ENCODE measurements at places on chromosomes 7 and 10.

GRCh38 chr10:16964576-16965343 is 147.5 kb upstream of the RSU1 start:
- DNase-seq: no peak

GRCh38 chr7:12066004-12066403 is 145.1 kb upstream of the TMEM106B start:
- no peak for DNase-seq

- DNase-seq: no peak
These were observed 160.4 kb downstream of the CAMK1D start for GRCh38 chr10:12509794-12510100.

- no peak for DNase-seq
These were observed 10.8 kb downstream of the LFNG start for GRCh38 chr7:2530071-2530987.

DNA sequence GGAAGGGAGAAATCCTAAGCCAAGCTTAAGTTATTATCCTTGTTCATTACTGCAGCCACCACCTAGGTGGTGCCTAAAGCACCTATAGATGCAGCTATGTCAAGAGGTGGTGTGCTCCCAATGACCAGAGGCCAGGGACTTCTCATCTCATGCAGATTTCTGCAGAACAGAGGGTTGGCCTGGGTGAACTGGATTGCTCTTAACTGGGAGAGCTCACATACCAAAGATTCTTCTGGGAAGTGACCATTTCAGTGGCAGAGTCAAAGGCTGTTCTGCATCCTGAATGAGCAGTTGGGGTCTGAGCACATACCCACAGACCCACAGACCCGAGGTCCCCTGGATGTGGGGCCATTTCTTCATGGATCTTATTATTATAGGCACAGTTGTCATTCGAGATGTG is 2.1 kb upstream of the CRHR2 start:
- DNase-seq: no peak

DNA sequence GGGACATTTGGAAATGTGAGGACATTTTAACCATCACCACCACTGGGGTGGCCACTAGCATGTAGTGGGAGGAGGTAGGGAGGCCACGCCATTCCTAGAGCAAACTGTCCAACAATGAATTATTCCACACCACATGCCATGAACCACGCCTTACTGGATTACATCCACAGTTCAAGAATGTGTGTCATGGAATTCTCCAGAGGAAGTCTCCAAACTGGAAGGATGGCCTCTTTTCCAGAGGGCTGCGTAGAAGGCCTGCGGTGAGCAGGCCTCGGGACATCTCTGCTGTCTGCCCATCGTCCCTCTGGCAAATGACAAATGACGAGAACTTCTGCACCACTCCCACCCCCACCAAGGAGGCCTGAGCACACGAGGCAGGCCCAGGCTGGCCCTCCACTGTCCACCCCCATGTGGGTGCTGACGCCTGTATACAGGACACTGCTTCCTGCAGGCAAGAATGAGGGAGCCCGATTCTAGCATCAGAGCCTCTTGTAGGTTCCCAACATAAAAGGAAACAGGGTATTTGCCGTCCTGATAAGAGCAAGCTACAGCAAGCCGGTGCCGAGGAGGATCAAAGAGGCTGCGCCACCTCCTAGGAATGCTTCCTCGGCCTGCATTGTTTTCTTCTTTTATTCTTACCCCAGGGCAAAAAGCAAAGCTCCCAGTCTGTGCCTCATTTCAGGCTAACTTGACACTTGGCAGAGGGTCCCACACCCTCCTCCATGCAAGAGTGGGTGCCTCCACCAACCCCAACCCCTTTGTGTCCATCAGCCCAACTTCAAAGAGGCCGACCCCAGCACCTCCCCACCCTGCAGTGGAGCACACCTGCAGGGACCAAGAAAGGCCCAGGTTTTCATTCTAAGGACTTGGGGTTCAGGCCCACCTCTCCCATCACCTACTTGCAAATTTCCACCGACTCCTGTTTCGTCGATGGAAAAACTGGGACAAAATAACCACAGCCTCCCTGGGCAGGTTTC is 23.9 kb downstream of the TNS3 start:
- DNase-seq: no peak

GRCh38 chr10:43949351-43949750 is 300.7 kb upstream of the ZNF32 start:
- no peak for DNase-seq

DNA sequence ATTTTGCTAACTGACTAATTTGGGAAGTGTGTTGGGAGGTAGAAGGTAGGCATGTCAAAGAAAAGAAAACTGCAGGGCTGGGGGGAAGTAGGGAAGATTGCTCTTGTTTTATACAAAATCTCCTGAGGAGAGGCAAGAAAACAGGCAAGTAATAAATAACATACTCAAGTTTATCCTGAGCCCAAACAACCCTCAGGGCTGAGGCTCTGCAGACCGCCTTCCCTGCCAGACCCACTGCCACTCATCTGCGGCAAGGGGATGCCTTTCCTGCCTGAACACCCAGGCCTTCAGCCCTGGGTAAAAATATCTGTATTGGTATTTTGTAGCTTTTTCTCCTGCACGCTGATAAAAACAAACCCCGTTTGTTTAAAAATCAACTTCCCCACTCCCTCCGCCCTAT is 399.8 kb upstream of the NFE2L3 start:
- no peak for DNase-seq

DNA sequence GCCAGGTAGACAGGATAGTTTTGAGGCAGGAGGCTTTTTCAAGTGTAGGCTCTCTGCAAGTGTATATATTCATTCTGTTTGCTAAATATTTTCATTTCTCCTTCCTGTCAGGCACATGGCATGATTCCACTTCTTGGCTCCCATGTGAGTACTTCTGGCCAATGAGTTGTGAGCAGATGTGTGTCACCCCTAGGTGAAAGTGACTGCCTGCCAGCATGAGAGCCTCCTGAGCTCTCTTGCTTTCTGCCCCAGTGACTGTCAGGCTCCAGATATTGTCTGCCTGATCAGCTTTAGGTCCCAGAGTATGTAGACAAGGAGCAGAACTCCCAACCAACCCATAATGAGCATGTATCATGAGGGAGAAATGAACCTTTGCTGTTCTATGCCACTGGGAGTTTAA is 257.6 kb upstream of the NPY start:
- no peak for DNase-seq

- no peak for DNase-seq
These were observed 10.6 kb downstream of the GPR146 start for GRCh38 chr7:1054861-1055450.

- no peak for DNase-seq
These were observed 13.2 kb upstream of the PRKAR1B start for GRCh38 chr7:739983-740942.

DNA sequence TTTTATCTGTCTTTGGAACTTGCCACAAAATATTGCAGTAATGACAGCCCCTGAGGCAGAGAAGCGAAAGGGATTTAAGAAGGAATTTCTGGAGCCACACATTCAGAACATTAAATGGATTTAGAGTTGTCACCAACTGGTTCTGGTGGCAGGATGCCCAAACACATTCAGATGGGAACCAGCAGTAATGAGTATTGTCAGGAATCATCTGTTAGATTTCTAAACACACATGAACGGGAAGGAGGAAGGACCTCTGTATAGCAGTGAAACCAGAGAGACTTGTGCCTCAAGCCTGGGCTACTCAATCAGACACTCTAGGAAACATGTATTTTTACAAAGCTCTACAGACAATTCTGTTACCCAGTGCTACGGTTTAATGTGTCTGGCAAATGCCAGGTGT is 103.8 kb upstream of the CCNY start:
- no peak for DNase-seq

DNA sequence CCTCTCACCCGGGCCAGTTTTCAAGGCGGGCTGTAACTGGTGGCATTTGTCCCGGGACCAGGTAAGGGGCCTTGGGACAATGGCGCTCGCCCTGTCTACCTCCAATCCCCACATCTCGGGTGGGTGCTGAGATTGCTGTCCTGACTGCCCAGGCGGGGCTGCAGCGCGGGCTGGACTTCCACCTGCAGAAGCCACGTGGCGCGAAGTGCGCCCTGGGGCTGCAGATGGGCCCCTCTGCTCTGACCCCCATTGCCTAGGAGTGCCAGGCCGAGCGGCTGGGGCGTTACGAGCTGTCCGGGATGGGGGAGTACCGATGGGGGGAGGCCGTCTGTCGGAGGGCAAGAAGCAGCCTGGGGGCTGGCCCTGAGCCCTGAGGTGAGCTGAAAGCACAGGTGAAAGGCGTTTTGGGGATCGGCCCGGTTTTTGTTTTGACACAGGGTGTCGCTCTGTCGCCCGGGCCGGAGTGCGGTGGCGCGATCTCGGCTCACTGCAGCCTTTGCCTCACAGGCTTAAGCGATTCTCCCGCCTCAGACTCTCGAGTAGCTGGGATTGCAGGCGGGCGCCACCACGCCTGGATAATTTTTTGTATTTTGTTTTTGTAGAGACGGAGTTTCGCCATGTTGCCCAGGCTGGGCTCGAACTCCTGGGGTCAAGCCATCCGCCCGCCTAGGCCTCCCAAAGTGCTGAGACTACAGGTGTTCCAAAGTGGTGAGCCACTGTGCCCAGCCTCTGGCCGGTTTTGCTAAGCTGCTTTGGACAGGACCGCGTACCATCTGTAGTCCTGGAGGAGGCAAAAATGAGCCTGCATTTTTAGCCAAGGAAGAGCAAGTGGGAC is at the start of gene SFXN2:
SFXN2 (plus strand) TSS at position 16 of the 835 bp plus-strand sequence. CDS start 12,001 bp downstream, outside the sequence.
- DNase-seq: no peak

DNA sequence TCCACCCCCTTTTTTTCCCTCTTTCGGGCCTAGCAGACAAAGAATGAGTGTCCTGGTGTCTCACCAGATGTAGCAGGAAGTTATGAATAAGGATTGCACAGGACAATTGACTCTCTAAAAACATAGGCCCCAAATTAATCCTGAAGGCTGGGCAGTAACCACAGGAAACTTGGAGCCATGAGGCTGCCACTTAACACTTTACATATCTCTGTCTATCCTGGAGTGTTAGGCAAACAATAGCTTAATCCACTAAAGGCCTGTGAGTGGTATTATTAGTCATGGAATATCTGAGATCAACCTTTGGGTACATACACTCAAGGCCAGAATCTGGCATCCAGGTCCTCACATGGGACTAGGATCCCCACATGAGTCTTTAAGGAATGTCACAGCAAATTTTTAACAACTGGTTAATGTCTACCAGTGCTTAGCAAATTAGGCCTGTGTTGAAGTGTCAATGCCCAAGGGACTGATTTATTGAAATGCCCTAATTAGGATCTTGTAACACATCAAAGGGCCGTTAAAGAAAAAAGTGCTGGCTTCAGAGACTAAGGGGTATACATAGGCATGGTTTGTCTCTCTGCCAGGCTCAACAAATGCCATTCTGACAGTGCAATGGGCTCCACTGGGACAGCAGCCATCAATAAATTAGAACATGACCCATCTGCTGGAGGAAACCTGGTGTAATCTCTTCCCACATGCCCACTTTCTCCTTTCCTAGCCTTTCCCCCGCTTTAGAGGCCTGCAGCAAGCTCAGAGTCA is 196.7 kb upstream of the TBX20 start:
- DNase-seq: no peak

DNA sequence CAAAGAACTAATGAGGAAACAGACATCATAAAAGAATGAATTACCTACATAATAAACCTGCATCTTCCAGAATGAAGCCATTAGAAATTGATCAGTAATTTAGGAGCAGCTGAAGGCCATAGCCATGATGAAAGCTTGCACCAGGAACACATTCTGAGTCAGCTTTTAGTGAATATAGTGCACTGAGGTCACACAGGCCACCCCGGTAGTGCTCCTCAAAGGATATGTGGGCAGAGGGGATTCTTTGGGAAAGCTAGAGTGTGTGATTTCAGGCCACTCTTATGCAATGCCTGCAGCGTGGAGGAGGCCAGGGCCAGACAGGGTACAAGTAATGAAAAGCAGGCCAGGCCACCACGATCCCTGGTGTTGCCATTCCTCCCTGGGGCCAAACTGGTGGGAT is 451.9 kb downstream of the GRID1 start:
- no peak for DNase-seq
